IPS DF 6.9 (cell line): ENCODE measurements at places on chromosomes 16 and 17.

- no peak for DNase-seq
Observed at GRCh38 chr17:59154292-59154720, 680 bp downstream of the SKA2 start.

GRCh38 chr17:55314784-55315491, 50.2 kb downstream of the HLF start:
- DNase-seq: no peak

DNA sequence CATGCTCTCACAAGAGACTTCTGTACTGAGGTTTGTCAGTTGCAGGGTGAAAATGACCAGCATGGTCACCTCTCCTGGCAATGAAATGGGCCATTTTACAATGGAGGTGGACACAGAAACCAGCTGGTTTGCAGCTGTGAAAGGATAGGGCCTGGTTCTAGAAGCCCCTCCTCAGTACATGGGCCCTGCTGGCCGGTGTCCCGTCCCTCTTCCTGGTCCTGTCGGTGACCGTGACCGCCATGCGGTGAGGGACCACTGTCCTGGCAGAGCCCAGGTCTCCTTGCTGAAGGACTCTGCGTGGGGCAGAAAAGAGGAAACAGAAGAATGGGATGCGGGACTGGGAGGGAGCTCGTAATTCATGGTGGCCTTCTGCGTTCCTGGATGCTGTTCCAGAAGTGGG, 76.0 kb upstream of the ZNF423 start:
- no peak for DNase-seq

- DNase-seq: no peak
Observed at GRCh38 chr17:81322271-81323082, 27.4 kb upstream of the SLC38A10 start.

GRCh38 chr17:42266918-42267766, 9.0 kb downstream of the STAT5B start:
- DNase-seq: no peak
